Stimulated activated CD8-positive, alpha-beta memory T cell treated with anti-CD3 and anti-CD28 coated beads, Interleukin-4, amount 100 ng/mL, for 1 hour (primary cell): ENCODE measurements at places on chromosomes 16 and 17.

- no peak for DNase-seq
Observed at GRCh38 chr16:88983165-88983564, 6.2 kb upstream of the CBFA2T3 start.

DNA sequence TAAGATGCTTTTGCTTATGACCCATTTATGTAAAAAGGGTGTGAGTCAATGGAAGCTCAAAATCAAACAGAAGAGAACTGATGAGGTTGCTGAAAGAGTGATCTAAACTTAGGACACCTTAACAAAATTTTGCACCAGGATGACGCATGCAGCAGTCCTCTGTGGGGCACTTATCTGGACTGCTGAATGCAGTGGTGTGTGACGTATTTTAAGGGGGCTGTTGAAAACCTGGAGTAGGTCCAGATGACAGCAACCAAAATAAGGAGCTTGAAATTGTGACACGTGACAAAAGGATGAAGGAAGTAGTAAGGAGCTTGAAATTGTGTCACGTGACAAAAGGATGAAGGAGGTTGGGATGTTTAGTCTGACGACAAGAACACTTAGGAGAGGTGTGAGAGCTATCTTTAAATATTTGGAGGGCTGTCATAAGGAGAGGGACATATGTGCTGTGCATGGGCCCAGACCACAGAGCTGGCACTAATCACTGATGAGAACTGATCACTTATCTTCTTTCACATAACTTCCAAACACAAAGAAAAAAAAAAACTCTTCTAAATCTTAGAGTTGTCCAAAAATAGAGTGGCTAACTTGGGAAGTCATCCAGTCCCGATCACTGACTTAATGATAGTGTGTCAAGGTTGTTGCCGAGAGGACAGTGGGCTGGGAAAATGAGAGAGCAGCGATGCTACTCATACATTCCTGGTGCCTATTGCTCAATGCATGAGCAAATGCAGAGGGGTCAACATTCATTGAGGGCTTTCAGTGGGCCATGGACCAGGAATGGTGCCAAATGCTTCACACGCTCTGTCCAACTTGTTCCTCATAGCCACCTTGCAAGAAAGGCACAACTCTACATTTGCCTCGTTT, 264.2 kb upstream of the ZFHX3 start:
- DNase-seq: no peak

DNA sequence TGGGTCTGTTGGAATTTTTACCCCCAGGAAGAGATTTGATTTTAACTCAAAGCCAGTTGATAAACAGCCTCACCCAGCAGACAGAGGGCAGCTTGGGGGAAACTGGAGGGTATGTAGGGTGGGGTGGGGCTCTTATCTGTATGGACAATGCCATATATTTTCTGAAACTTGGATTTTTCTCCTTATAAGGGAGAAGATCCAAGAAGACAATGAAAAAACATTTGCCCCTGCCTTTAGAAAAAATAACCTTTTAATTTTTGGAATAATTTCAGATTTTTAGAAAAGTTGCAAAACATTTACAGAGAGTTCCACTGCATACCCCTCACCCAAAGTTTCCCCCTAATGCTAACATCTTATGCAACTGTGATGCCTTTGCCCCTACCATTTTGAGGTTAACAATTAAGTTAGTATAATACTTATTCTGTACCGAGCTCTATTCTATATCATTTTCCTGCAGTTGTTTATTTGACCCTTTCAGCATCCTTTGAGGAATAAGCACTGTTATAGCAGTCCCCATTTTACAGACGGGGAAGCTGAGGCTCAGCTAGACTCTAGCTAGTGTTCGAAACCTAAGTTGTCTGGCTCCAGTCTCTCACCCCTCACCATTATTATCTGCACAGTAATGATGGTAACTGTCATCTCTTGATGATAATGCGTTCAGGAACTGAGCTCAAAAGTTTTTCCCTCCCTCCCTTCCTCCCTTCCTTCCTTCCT, 66.4 kb downstream of the PRKCB start:
- no peak for DNase-seq

- no peak for DNase-seq
Observed at GRCh38 chr16:85246473-85246872, 134.2 kb upstream of the CIBAR2 start.

DNA sequence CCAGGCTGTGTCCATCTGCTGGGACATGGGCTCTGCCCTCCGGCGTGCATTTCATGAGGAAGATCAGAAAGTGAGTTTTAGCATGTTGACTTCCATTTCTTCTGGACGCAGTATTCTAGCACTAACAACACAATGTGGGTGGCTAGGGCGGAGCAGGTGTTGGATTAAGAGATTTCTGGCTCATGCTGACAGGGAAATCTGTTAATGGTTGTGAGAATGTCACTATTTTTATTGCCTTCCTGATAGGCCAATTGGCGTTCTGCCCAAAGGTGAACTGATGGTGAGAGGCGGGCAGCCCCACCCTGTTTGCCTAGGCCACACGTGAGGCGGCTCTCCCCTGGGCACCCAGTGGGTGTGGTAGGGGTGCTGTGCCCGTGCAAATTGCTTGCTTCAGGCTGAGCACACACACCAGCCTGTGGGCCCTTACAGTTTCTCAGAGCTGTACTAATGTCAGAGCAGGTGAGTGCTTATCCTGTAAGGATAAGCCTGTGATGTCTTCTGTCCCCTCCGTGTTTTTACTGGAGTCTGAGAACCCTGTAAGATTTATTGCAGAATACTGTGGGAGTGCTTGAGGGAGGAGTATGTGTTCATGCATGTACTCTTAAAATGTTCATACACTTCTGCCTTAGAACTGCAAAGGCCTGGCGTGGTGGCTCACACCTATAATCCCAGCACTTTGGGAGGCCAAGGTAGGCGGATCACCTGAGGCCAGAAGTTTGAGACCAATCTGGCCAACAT, 30.9 kb downstream of the PGS1 start:
- no peak for DNase-seq

- no peak for DNase-seq
Observed at GRCh38 chr17:37109731-37110710, 161.3 kb downstream of the AATF start.

GRCh38 chr16:3484318-3485096, 10.8 kb downstream of the C16orf90 start:
- no peak for DNase-seq

DNA sequence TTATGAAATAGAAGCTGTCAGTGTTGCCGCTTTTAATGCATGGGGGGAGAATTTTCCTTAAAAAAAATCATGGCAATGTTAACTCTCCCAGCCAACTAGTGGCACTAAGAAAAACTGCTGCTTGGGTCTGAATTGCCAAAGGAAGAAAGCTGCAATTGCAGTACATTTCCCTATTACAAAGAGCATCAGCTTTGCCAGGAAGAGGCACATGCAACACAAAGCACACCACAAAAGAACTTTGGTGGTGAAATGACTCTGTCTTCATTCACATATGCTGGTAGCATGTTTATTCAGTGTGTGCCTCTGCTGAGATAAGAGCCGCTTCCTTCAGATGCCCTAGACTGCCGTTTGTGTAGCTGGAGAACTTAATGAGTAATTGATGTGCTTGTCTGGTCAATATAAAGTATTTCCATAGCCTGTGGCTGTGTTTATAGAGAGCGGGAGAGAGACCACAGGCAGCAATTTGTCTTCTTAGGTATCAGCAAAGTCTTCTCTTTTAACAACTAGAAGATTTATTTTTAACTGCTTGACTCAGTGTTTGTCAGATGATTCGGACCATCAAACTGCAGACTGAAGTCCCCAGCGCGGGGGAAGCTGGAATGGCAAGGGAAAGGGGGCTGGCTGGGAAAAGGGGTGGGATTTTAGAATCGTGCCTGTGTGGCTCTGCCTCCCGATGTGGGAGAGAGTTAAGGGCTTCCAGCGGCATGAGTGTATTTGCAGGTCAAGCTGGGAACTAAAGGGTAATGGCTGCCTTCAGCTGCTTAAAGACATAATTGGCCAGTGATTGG, 115.1 kb downstream of the MRTFB start:
- no peak for DNase-seq

DNA sequence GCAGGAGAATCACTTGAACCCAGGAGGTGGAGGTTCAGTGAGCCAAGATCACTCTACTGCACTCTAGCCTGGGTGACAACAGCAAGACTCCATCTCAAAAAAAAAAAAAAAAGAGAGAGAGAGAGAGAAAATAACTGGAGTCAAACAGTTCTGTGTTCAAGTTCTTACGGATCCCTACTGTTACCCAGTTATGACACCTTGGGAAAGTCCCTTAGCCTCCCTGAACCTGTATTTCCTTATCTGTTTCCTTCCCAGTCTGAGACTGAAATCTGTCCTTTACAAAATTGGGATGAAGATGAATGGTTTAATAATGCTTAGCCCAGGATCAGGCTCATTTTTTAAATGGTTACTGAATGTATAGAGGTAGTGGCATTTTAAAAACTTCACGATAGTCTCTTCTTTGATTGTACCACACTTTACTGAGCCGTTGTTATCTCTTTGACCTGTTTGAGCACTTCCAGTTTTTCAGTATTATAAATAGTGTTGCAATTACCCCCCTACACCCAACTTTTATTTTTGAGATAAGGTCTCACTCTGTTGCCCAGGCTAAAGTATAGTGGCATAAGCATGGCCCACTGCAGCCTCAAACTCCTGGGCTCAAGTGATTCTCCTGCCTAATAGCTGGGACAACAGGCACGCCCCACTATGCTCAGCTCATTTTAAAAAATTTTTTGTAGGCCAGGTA, 17.1 kb downstream of the ZNF768 start:
- DNase-seq: no peak

DNA sequence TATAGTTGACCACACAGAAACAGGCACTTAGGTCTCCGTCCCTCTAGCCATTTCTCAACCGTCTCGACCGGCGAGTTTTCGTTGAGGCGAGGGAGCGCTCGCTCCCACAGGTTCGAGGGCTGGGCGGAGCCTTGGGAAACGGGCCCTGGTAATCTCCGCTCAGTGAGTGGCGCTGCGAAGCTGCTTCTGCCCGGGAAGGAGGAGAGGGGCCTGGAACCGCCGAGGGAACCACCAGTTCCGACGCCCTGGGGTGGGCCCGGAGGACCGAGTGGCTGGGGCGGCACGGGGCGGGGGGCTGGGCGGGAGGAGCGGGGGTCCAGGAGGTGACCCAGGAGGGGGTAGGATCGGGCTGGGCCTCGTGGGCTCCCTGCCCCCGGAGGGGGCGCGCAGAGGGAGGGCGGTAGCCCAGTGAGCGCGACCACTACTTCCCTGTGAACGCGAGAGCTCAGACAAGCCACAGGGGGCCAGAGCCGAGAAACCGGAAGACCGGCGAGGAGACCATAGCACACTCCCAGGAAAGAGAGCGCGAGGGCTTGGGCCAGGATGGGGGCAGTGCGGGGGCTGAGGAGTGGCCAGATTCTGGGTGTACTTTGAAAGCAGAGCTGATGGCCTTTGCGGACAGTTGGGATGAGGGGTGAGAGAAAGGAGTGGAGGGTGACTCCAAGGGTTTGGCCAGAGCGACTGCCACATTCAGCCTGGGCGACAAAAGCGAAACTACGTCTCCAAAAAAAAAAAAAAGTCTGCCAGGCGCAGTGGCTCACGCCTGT, 29.9 kb upstream of the ARL4D start:
- DNase-seq: peak; percentile 42

GRCh38 chr17:44898768-44899073, 524 bp downstream of the EFTUD2 start:
- DNase-seq: no peak

- no peak for DNase-seq
Observed at GRCh38 chr17:5226940-5227878, 7.5 kb downstream of the SCIMP start.

DNA sequence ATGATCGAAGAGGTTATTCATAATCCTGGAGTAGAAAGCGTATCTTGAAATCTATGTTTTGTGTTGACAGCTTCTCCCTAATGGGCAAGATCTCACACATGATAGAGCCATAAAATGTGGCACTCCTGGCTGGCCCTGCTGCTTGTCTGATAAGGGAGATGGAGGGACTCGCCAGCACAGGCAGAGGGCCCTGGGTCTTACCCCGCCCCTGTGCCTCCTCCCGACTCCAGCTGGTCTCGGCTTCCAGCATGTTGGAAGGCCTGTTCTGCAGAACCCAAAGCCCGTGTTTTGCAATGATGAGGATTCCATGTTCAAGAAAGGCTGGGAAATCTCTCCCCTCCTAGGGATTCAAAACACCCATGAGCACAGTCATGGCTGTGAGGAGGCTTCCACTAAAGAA, 106.7 kb upstream of the SDK2 start:
- DNase-seq: no peak

DNA sequence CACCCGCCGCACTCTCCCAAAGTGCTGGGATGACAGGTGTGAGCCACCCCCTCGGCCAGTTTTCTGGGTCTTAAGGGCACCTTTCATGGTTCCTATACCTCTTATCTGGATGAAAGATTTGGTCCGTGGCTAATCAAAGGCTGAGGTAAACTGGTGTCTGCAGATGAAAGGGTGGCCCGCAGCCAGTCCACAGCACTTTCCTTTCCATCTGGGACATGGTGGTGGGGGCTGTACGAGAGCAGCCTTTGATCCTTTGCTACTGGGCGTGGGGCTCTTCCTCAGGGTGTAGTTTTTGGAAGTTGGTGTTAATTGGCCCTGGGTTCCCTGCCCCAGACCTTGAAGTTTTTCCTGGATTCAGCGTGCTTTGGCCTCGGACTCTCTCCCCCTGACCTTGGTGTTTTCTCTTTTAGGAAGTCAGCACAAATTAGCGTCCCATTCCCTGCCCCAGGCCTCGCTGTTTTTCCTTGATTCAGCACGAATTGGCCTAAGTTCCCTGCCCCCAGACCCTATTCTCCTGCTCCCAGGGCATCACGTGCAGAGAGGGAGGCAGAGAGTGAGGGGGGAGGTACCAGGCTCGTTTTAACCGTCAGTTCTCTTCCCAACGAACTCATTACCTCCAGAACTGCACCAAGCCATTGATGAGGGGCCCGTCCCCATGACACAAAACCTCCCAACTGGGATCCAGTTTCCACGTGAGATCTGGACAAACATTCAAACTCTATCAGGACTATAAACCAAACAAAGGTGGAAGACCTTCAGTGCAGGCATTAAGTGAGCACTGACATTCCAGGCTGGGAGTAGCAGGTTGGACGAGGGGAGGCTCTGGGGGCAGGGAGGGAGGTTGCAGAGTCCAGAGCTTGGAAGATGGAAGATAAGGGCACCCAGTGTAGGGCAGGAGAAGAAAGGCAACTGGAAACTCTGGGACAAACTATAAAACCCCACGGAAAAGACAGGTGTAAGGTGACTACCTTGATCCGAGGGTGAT, 11.6 kb downstream of the DPEP1 start:
- DNase-seq: no peak

GRCh38 chr17:8900626-8901585, 33.4 kb upstream of the PIK3R6 start:
- no peak for DNase-seq

DNA sequence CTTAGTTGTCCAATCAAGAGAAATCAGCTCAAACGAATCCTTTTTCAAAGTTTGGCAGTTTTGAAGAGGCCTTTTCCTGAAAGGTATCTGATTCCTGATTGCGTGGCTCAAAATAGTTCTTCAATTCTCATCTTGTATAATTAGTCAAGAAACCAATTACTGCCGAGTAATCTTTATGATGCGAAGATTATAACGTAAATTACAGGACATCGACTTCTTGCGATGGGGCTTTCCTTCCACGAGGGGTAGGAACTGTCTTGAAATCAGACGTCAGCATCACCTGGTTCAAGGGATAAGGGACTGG, 644 bp upstream of the ARL2BP start:
- DNase-seq: no peak

- peak; percentile 4 for DNase-seq
Observed at GRCh38 chr17:68759343-68760140, 158.4 kb upstream of the FAM20A start.
